CD4-positive, alpha-beta memory T cell (primary cell): ENCODE measurements at places on chromosomes 7 and 10.

DNA sequence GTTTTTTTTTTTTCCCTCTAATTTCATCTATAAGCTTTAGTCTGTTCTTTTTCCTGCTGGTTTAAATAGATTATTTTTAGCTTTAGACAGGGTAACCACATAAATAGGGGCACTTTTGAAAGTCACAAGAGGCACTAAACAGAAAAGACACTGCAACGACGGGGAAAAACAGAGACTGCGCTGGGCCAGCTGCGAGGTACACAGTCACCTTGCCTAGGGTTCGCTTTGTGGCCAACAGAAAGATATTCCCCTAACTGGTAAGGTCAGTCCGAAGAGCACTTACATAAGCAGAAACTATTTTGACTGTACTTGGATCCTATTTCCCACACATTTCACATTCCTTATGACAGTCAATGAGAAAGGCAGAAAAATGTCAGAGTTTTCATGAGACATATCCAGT, 175.6 kb upstream of the PHF14 start:
- DNase-seq: no peak

- DNase-seq: no peak
Observed at GRCh38 chr10:79442171-79443040, 3.0 kb downstream of the ZCCHC24 start.

- DNase-seq: no peak
Observed at GRCh38 chr10:101014966-101015581, 15.5 kb downstream of the LZTS2 start.

DNA sequence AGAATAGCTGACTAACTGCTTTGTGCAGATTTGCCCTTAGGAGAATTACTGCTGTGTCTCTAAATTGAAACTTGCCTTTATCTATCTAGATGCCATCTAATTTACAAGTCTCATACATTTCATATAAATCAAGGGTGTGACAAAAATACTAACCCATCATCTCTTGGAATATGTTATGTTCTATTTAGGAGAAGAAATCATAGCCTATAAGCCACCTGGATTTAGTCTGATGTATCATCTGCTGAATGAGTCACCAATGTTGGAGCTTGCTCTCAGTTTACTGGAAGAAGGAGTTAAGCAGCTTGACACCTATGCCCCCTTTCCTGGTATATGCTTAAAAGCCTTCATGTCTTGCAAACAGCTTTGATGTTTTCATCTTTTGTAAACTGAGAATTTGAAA, 43.5 kb downstream of the NUP205 start:
- DNase-seq: no peak

GRCh38 chr7:106063024-106063423, 49.1 kb downstream of the SYPL1 start:
- DNase-seq: no peak

GRCh38 chr7:155893176-155893575, 80.9 kb upstream of the SHH start:
- DNase-seq: no peak

GRCh38 chr10:76149602-76150138, 718.2 kb downstream of the LRMDA start:
- no peak for DNase-seq

DNA sequence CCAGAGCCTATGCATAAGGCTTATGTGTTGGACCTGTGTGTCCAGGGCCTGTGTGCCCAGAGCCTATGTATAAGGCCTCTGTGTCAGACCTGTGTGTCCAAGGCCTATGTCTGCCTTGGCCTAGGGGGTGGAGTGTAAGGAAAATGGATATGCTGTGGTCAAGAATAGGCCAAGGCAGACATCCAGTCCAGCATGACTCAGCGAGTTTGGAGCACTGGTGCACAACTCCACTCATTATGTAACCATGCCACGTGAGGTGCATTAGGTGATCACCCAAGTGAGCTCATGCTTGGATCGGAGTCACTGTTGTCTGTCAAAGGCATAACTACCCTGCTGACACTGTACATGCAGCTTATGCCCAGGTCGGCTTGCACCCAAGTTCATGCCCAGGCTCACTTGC, 238.9 kb downstream of the CACNA2D1 start:
- no peak for DNase-seq

DNA sequence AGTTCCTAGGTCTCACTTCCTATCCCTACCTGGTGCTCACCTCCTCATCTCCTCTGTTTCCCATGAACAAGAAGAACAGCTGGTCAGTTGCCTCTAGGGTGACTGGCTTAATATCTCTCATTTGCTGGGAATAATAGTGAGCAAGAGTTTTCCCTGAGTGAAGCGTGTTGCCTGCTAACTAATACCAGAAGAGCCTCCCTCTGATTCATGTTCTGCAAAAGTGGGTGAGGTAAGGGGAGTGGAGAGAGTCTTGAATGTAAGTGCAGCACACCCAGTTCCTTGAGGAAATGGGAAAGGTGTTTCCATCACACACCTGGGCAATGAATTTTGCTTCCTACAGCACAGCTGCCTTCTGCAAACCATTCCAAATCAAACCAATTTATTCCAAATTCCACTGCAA, 29.6 kb downstream of the FZD1 start:
- no peak for DNase-seq

GRCh38 chr10:94439275-94439861, 37.0 kb downstream of the TBC1D12 start:
- DNase-seq: no peak

- no peak for DNase-seq
Observed at GRCh38 chr10:15315286-15315685, 55.8 kb downstream of the FAM171A1 start.

- no peak for DNase-seq
Observed at GRCh38 chr10:112132435-112132834, 51.1 kb downstream of the GPAM start.

DNA sequence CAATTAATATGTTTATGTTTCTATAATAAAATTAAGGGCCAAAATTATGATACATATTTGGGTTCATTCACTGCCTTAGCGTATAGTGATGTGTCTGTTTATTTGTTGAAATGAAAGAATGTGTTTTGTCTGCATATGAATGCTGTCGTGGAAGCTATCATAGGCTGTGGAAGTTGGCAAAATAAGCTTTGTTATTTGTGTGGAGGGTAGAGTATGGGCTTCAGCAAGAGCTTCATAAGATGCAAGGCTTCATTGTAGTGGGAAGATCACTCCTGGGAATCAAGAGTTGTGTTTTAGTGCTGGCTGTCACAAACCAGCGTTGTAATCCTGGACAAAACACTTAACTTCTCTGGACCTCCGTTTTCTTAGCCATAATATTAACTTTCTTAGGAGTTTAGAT, 2.5 kb downstream of the SLK start:
- no peak for DNase-seq

GRCh38 chr7:151710646-151711434, 166.1 kb downstream of the PRKAG2 start:
- DNase-seq: no peak

DNA sequence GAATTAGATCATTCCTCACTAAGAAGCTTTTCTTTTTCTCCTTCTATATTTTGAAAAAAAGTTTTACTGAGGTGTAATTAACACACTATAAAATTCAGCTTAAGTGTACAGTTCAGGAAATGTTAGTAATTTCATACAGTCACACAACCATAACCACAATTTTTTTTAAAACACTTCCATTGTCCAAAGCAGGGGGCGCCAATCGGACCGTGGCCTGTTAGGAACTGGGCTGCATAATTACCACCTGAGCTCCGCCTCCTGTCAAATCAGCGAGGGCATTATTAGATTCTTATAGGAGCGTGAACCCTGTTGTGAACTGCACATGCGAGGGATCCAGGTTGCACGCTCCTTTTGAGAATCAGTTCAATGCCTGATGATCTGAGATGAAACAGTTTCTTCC, 427.1 kb downstream of the TFEC start:
- DNase-seq: no peak

GRCh38 chr7:81810476-81811155, 40.8 kb upstream of the HGF start:
- no peak for DNase-seq

- no peak for DNase-seq
Observed at GRCh38 chr10:53601260-53601875, 828.8 kb upstream of the MBL2 start.

GRCh38 chr7:46576950-46577349, 655.9 kb upstream of the IGFBP3 start:
- DNase-seq: no peak

DNA sequence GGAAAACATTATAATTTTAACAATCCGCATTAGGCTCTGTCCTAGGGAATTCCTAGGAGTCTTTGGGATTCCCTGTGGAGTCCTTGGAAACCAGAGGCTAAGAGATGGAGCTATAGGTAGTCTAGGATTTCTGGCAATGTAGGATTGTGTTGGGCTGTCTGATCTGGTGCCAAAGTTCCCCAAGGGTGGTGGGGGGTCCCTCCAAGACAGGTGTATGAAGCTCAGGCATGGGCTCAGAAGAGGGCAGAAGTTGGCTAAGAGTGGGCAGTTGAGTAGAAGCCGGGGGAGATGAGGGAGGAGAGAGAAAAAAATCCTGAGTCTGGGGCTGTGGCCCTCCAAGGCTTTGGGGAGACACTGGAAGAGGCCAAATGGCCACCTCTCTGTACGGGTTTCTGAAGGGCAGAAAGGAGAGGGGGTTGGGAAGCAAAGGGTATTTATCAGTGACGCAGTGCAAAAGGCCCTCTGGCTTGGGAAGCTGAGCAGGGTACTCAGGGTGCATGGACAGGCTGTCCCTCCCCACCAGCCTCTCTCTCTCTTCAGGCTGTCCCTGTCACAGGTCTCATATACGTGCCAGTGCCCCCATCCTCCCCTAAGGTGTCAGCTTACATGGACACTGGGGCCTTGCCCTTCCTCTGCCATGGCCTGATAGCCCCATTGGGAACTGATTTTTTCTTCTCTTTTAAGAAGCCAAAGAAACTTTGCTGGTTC, 929 bp downstream of the HOXA6 start:
- DNase-seq: no peak

GRCh38 chr10:43350686-43351085, 20.8 kb upstream of the FXYD4 start:
- DNase-seq: no peak

GRCh38 chr7:141575654-141576448, 24.6 kb downstream of the AGK start:
- no peak for DNase-seq

- DNase-seq: no peak
Observed at GRCh38 chr7:149334219-149334618, 72.2 kb downstream of the ZNF783 start.

DNA sequence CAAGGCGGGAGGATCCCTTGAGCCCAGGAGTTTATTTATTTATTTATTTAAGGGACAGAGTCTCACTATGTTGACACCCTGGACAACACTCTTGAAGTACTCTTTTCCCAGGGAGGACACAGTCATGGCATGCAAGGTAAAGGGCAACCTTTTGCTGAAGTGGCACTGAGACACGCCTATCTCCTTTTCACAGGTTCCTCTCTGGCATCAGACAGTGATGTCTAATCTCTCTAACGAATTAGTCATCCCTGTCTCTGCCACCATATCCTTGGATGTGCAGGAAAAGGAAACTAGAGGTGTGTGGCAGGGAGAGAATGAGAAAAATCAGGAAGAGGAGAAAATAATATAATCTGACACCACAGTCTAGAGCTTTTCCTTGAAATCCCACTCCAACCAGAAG, 19.5 kb downstream of the CPVL start:
- no peak for DNase-seq

DNA sequence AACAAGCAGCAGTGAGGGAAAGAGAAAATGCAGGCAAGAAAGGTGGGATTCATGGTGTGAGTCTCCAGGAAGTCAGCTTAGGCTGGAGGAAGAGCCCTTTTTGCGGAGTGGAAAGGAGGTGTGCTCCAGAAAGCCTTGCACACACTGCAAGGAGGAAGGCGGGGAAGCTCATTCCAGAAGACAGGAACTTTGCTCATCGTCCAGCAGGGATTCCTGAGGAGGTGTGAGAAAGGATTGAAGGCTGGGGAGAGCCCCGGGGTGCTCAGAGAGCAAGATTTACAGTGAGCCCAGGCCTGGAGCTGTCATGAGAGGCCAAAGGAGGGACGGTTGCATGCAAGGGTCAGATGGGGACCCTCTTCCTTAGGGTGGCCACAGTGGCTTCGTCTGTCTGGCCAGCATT, 17.6 kb downstream of the SLC29A3 start:
- DNase-seq: no peak

GRCh38 chr7:151504715-151505326, 14.9 kb downstream of the RHEB start:
- DNase-seq: no peak

DNA sequence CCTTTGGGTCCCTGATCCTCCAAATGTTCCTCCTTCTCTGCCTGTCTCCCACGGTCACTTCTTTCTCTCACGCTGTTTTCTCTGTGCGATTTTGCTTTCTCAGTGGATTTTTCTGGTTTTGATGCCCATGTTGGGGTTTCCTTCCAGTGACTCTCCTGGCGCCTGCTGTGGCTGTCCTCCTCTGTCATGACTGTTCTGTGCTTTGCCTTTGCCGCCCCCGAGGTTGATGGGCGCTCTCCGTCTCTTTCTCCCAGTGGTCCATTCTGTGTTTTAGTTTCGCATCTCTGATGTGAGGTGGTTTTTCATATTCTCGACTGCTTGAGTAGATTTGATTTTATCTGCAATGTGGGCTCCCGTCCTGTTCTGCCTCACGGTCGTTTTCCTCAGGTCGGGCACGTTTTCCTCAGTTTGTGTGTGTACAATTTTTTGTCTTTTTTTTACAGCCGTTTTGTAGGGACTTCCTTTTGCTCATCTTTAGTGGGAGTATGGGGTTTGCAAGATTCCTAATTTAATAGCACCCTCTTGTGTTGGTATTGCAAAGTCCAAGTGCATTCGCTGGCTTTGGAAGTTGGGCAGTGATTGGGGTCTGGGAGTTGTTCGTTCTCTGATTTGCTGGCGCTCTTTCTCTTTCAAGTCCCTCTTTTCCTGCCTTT, 100.0 kb downstream of the INPP5A start:
- DNase-seq: no peak

DNA sequence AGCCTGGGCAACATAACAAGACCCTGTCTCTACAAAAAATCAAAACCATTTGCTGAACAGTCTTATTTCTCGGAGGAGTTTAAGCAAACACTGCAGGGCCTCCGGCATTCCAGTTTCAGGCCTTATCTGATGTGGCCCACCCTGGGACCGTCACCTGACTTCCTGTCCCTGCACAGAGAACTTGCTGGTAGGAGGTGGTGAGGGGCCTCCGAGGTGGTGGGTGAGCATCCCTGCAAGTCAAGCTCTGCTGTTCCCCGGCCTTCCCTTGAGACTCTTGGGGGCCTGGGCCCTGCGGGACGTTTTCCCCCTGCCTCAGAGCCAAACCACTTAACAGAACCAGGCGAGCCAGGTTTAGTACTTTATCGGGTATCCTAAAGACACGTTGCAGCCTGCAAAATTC, 44.5 kb upstream of the AP5Z1 start:
- DNase-seq: no peak

DNA sequence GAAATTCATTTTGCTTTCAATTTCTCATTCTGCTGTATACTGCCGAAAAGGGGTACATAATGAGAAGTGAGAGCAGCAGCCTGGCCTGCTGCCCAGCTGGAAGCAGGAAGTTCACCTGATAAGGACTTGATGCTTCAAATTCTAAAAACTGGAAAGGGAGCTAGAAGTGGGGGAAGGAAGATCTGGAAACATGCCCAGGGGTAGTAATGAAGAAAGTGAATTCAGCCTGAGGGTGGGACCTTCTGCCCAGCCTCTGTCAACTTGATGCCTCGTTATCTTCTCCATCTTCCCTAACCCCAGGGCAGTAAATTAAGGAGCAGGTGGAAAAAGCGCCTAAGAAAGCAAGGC, 69.4 kb downstream of the ARMH3 start:
- DNase-seq: no peak
